Gastrocnemius medialis (tissue), 4 donors: ENCODE measurements at places on chromosomes 2 and 18.

GRCh38 chr2:233101816-233102215 is 41.7 kb downstream of the INPP5D start:
- DNase-seq, result no peak

GRCh38 chr2:151777935-151778334 is 43.7 kb upstream of the NEB start:
- DNase-seq, result no peak

- no peak for DNase-seq
These were observed 51.8 kb downstream of the USP34 start for GRCh38 chr2:61419129-61419528.

- DNase-seq, result no peak
These were observed 125.8 kb downstream of the VWC2L start for GRCh38 chr2:214536625-214537024.

GRCh38 chr2:26086779-26087178 is 52.9 kb downstream of the RAB10 start:
- DNase-seq, result no peak

DNA sequence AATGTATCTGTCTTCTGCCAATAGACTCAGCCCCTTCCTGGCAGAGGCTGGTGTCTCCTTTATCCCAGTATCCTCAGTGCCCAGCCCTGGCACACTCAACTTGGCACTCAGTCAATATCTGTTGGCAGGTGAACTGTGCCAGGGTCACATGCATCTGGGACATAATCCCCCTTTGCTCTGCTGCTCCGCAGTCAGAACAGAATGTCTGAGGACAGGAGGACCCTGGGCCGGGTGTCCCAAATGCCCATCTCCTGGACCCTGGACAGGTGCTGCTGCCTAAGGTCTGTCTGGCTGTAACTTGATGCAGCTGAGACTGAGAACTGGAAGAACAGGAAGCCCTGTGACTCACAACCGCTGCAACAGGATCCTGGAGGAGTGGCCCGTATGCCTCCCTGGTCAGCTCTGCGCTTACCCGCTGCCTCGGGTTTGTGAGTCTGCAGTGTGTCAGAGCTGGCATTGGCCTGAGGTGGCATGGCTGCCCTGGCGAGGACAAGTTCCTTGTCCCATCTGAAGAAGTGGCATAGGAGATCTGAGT is 11.4 kb downstream of the HK2 start:
- peak; percentile 96 for DNase-seq

GRCh38 chr2:132420816-132421805 is 4.5 kb downstream of the GPR39 start:
- DNase-seq, result no peak

GRCh38 chr2:182598626-182599025 is 117.4 kb upstream of the DNAJC10 start:
- DNase-seq, result no peak

DNA sequence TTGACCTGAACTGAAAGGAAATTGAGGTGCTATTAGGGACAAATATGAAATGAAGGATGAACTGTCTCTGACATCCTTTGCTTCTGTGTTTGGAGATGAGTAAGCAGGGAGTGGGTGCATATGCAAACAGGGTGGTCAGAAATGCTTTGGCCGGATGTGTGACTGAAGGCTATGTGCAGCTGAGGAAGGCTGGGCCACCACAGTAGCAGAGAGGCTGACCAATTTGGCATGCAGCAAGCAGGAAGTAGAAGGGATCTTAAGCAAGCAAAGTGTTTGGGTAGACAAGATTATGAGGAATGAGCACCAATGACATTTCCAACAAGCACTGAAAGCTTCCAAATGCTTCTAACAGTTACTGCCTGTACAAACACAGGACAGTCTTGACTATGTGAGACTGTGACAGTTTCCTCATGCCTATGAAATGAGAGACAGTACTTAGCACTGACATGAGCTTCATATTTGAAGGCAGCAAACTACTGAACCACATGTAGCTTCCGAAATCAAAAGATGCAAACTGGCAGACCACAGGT is 3.3 kb upstream of the ACTR3 start:
- DNase-seq, result peak; percentile 17

GRCh38 chr2:140600116-140600515 is 1530.7 kb downstream of the LRP1B start:
- no peak for DNase-seq

DNA sequence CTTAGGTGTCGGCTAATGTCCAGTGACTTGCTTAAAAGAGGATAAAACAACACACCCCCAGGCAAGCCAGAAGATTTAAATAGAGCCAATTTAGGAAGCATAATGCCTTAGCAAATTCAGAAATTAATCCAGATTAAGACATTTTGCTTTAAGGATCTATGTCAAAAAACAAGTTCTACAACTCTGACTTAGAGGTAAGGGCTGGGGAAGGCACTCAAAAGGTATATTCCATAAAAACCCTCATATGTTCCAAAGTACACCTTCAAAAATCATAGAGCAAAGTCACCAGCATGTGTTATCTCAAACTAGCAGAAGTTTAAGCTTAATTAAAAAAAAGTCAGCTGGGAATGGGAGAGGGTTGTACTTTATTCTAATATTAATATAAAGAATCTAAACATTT is 206.4 kb downstream of the NOL4 start:
- DNase-seq, result no peak

- DNase-seq, result no peak
These were observed 8.2 kb downstream of the GDF7 start for GRCh38 chr2:20674974-20675679.

- no peak for DNase-seq
These were observed 80.0 kb downstream of the KLHL29 start for GRCh38 chr2:23464905-23465537.

- no peak for DNase-seq
These were observed 94.1 kb downstream of the WDSUB1 start for GRCh38 chr2:159192371-159192918.

- no peak for DNase-seq
These were observed 228.9 kb downstream of the NEDD4L start for GRCh38 chr18:58272779-58273435.

- DNase-seq, result no peak
These were observed 80.4 kb downstream of the LIMS1 start for GRCh38 chr2:108614659-108615058.

DNA sequence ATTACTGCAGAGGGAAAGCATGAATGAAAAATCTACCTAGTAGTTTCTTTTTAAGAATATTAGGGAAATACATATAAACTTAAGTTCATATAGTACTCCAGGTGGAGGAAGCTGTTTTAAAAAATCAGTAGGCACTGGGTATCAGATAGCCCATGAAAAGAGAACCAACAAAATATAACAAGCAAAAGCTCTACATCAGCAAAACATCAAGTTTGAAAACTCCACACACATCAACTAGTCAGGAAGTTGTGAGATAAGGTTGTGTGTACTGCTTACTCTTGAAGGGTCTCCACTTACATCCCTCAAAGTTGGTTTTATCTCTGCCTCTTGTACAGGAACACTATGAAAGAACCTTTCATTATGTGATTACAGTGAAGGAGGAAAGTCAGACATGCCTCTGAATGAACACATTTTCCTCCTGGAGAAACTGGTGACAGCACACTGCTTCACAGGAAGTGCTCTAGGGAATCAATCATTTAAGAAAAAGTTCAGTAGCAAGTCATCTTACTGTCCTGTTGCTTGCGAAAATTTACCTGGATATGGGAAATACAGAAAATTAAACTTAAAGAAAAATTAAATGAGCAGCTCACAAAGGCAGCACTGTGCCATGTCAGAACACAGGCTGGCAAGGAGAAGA is 57.7 kb downstream of the THADA start:
- no peak for DNase-seq

DNA sequence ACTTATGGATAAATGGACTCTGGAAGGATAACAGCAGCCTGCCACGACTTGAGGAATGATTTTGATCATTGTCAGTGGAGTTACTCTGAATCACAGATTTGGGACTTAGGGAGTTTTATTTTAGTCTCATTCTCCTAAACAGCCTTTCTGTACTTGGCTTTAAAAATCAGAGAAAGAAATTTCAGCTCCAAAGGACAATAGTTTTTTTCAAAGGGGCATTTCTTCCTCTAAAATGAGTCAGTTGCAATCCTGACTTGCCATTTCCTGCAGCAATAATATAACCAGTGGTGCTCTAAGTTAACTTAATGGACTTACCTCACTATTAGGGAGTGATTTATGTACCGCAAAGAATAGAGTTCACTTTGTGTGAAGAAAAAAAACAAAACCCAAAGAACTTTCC is 35.1 kb upstream of the MTX2 start:
- no peak for DNase-seq

GRCh38 chr2:238848976-238849853 is 1.3 kb downstream of the TWIST2 start:
- no peak for DNase-seq

GRCh38 chr2:29238497-29238896 is 123.3 kb downstream of the CLIP4 start:
- DNase-seq, result no peak

- DNase-seq, result no peak
These were observed 31.2 kb downstream of the C1D start for GRCh38 chr2:68031542-68032160.

DNA sequence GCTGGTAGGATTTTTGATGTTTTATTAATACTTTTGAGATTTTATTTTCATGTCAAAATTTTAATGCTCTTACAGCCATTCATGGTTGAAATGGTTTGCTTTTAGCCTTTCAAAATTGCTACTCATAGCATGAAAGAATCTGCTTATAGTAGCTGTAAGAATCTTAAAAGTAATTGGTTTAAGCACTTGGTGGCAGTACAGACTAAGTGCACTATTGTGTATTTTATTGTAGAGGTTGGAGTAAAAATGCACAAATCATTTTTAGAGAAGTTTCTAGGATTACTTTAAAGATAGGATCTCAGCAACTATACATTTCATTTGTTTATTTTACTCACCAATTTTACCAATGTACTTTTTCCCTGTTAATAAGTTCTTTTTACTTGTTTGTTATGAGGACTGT is 205.8 kb downstream of the SPAG16 start:
- no peak for DNase-seq

- no peak for DNase-seq
These were observed 160.8 kb upstream of the CAVIN2 start for GRCh38 chr2:192007581-192008228.

DNA sequence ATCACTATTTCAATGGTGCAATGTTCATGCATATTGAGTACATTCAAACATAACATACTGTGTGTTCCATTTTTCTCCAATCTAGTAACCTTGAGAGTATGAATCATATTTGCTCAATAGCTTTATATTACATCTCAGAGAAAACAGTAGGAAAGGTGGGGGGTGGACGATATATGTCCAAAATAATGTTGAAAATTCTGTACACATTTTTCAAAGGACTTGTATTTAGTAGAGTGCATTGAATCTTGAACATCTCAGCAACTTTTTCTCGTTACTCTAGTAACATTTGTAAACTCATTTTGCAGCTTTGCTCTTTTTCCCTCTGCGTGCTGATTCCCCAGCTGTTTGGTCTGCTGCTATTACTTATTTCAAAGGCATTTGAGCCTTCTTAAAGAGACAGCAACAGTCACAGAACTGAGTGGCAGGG is 1487.0 kb downstream of the LRP1B start:
- DNase-seq, result no peak

DNA sequence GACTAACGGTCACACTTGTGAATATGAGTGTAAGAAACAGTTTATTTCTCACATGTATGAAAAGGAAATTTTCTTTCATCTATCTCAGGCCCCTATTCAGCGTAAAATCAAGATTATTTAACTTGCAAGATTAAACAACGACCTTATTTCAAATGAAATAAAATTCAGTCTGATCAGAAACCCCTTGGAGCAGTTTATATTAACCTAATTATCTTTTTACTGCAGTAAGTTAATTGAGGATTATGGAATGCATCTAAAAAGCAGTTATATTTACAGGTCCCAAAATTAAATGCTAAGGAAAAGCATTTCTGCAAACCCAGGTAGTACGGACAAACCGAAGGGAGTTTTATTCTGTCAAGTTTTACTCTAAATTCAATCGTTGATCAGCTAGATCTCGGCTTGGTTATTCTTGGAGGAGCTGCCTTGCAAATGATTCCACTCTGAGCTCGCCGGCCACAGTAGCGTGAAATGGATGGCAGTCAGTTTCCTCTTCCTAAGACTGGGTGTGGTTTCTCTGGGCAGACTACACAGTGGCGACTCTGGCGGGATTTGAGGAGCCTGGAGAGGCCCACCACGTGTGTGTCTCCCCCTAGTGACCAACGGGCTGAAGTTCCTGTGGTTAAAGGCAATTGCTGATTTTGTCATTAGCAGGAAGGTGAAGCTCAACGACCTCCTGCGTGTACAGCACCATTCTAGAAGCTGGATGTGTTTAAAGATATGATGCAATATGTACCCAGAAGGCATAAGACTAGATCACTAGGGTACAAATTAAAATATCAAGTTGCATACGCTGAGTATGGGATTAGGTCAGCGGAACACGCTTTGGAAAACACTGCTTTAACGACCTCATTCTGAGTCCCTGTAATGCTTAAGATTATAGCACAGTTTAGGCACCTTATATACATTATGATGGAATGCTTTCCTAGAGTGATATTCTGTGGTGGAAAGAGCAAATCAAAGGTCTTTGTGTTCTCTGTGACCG is 36.4 kb downstream of the PRKRA start:
- DNase-seq, result peak; percentile 93

DNA sequence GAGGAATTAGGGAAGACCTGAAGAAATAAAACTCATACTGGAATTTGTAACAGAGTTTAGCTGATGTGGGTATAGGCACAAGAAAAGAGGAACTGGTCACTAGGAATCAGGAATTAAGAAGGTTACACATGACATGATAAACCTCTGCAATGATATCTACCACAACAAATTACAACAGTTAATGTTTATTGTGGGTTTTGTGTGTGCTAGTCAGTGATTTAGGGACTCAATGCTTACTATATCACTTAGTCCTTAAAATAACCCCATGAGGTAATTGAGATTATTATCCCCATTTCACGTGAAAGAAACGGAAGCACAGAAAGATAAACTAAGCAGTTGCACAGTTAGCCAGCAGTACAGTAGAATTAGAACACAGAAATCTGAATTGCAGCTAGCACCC is 415.8 kb upstream of the ZEB2 start:
- no peak for DNase-seq

GRCh38 chr2:84286878-84287277 is 172.2 kb downstream of the SUCLG1 start:
- DNase-seq, result no peak

DNA sequence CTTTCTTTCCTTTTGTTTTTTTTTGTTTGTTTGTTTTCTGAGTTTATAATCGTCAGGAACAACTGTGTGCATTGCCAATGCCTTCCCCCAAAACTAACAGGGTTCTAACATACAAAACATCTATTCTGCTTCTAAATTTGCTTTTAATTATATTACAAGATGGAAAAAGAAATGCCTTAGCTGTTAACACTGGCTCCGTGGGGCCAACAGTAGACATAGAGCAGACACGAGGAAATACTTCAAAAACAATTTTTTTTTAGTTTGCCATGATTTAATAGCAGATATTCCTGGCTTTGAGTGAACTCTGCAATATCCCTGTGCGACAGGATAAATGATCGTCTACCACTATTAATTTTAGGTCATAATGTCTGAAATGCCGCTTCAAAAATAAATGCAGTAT is 153.3 kb upstream of the HNRNPA3 start:
- DNase-seq, result no peak

DNA sequence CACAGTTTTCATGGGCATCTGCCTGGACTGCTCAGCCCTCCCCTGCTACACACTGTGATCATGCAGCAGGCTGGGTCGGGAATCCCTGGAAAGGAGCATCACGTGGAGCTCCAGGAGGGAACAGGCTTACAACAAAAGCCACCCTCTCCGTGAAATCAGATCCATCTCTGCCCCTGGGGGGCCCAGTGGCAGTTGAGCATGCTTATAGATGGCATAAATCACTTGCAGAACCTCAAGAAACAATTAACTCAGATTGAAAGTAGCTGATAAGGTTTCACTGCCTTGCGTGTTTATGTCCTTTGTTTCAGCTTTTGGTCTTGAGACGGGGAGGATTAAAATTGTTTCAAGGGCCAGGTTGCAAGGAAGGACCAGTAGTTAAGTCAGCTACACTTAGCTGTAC is 354.8 kb upstream of the MEIS1 start:
- no peak for DNase-seq
